ENCODE measurements at places on chromosomes 5 and 9. TPM values are rescaled to one million over a fixed set of nuclear protein-coding genes. Genes with fewer than 3 reads are reported as not detected.

DNA sequence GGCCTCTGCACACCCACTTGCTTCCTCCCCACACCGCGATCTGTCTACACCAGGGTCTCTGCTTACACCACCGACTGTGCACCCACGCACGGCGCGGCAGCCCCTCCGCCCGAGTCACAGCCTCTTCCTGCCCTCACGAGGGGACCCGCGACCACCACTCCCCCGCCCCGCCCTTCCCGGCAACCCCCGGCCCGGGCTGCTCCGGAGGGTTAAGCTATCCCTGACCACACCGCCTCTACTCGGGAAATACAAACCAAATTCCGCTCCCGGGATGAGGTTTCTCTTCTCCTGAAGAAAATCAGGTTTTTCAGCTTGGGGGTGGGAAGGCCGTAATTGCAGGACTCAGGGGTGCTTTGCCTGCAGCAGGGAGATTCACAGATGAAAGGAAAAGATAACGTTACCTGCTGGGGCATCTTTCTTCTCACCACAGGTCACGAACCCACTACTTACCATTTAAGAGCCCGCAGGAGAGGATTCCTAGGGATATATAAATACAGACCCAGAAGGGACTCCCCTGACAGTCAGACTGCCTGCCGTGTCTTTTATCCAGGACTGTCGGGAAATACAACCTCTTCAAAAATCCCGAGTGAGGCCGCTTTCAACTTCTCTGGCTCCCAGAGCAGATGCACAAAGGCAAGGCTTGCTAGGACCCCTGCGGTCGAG lies 63.5 kb downstream of the ROR2 start:
- peak; percentile 75 for DNase-seq

The BTNL3 gene
- polyA plus RNA-seq: 0.30 TPM

DNA sequence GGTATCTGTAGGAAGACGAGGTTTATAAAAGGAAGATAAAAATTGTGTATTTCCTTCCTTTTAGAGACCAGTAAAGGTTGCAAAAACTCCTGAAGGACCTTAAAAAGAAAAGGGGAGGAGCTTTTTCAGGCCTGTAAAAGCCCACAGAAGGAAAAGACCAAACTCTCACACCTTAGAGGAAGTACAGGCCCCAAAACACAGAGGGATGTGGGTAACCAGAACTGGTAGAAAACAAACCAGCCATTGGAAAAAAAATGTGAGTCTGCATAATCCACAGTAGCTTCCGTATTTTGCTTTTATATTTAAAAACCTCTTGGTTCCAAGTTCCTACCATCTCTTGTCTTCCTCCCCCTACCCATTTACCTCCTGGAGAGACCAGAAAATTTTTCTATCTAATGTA lies 8.5 kb downstream of the GIN1 start:
- no peak for DNase-seq

The PDCD1LG2 gene
- polyA plus RNA-seq: 1.5 TPM

- DNase-seq: peak; percentile 55
Measured at GRCh38 chr9:119289740-119290433, 79.3 kb downstream of the BRINP1 start.

- DNase-seq: no peak
Measured at GRCh38 chr5:135255461-135256178, 143.4 kb downstream of the MACROH2A1 start.

DNA sequence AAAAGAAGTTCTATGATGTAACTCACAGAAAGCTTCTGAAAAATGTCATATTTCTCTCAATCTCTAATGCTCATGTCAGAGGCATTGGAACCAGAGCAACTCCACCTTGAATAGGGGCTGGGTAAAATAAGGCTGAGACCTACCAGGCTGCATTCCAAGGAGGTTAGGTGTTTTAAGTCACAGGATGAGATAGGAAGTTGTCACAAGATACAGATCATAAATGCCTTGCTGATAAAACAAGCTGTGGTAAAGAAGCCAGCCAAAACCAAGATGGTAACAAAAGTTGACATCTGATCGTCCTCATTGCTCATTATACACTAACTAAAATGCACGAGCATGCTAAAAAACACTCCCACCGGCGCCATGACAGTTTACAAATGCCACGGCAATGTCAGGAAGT lies 411.1 kb upstream of the GRIA1 start:
- no peak for DNase-seq

DNA sequence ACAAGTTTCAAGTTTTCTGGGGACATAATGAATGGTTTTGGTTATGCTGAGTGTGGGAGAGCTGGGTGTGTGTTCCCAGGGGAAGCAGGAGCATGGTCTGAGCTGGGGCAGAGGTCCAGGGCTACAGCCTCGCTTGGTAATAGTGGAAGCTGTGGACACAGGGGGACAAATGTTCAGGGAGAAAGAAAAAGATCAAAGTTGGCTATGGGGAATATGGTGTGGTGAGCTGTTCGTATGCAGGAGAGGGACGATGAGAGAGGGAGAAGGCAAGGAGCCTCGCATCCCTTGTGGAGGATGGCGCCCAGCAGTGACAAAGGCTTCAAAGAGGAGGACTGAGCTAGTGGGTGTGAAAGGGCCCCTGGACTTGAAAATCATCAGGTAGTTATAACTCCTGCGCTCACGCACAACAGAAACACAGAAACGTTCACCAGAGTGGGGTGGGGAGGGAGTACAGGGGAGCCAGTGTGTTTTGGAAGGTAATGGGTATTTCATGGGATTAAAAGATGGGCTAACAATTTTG lies 77.2 kb downstream of the TENT4A start:
- no peak for DNase-seq

The F2R gene
- 14.6 TPM for polyA plus RNA-seq

DNA sequence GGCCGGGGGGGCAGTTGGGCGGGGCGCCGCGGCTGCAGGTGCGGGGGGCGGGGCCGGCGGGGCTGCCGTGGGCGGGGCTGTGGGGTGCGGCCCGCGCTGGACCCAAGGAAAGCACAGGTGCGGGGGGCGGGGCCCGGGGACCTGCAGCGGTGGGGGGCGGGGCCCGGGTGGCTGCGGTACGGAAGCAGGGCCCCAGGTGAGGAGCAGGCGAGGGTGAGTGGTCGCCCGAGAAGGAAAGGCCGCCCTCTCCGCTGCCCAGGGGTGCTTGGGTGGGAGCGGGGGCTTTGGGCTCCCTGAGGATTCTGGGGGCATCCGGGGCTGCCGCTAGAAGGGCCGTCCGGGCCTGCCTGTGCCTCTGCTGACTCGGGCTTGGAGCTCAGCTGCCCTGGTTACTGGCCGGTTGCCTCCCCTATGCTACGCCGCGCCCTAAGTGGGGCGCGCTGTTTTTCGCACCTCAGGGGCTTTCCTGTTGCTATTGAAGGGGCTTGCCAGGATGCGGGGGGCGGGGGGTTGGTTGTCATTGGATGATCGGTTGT lies 767 bp downstream of the RALGPS1 start:
- DNase-seq: peak; percentile 79

The SLCO6A1 gene
- polyA plus RNA-seq: not detected

The LOX gene
- polyA plus RNA-seq: 3.4 TPM

DNA sequence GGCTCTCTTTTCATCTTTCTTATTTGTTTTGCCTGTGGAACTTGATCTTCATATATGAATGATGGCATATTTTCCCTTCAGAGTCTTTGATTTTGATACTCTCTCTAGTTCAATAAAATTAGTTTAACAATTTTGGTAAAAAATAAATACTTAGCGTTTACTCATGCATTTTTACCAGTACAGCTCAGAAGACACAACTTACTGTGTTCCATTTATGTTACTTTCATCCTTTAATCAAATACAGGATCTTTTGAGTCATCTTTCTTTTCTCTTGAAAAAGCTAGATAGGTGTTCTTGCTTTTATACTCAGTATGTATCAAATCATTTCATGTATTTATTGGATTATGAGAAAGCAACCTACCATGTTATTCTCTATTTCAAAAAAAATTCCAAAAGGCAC lies 47.1 kb upstream of the RICTOR start:
- no peak for DNase-seq

DNA sequence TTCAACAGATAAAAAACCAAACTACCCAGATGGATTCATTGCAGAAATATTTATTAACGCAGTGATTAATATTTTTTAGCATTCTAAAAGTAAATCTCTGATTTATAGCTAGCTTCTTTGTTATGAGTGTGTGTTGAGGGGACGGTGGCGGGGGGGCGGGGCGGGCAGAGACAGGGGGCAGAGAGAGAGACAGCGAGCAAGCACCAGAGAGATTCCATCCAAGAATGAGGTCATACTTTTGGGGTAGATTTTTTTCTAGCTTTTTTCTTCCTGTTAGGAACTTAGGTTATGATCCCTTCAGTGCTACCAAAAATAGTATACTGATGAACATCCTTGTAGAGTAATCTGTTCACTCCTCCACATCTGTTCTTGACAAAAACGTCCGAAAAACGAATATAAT lies 500 bp upstream of the ZNF883 start:
- DNase-seq: no peak

DNA sequence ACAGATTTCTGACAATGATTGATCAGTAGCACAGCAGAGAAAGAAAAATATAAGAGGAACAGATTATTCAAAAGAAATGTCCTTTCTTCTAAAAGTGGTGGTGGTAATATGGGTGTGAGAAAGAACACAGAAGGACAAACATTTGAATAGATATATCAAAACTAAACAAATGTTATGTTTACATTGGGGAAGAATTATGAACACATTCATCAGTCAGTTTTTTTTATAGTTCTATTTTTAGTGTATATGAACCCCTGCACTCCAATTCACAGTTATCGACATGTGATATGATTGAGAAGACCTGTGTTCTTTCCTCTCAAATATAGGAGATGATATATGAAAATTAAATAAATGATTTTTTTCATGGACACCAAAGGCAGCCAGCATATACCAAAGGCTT lies 128.6 kb downstream of the NNT start:
- no peak for DNase-seq

DNA sequence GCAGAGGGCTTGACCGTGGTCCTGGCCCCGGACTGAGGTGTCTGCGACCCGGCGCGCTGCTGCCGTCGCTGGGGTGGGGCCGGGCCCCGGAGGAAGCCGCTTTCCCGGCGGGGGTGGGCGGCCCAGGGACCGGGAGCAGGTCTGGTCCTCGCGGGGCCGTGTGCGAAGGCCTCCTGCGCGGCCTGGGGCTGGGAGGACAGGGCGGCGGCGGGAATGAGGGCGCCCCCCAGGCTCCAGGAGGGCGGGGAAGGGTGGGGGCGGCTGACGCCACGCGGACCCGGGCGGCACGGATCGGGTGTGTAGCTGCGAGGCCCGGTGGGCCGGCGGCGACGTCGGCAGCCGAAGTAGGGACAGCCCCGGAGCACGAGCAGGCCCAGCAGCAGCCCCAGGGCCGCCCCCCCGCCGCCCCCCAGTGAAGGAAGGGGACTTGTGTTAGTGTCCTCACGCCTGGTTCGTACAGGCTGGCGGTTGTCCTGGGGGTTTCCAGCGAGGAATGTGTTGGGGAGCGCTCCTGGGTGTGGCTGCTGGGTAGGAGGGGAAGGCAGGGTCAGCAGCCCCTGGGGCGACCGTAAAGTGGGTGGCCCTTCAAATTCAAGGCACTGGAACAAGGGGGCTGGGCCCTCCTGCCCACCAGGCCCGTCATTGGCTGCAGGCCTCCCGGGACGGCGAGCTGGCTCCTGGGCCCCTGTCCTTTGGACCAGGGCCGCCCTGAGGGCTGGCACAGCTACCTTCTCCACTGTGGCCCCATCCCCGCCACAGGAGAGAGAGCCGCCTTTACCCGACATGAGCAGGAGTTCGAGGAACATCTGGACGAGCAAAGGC lies 597 bp upstream of the TMEM250 start:
- peak; percentile 86 for DNase-seq

- DNase-seq: no peak
Measured at GRCh38 chr5:38045446-38045845, 205.6 kb upstream of the GDNF start.

DNA sequence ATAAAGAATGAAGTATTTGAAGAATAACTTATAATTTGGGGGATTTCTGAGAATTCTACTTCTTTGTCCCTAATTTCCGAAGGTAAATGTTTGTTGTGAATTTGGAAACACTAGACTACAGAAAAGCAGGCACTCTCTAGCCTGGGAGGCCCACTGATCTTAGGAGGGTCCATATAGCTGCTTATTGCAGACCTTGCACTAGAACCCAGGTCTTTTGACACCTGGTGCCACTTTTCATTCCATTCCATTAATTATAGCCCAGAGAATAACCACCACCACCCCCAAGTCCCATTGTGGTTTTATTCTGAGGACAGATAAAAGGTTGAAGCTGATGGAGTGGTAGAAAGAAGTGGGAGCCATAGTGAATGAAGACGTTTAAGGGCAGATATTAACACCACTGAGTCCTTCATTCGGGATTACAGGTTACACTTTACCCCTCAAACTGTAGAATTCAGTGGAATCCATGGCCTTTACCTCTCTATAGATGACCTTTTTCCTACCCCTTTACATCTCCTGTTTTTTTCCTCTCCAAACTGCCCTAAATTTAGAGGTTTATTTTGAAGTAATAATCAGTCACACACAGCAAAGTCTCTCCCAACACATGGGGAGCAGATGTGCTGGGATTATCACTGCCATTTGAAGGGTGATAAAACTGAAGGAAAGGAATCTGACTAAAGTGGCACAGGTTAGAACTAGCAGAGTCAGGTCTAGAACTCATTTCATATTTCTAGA lies 12.0 kb upstream of the PSMD5 start:
- DNase-seq: no peak

The ADAMTS16 gene
- polyA plus RNA-seq: 5.6 TPM

DNA sequence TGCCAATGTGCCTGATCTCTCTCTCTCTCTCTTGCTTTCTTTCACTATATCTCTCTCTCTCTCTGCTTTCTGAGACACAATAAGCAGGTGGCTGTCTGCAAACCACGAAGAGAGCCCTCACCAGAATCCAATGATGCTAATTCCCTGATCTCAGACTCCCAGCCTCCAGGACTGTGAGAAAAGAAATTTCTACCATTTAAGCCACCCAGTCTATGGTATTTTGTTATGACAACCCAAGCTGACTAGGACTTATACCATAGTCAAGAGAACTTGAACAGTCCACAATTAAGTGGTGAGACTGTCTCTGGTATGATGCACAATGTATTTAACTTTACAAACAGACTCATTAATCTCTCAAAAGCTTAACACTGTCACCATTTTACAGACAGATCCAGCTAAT lies 67.0 kb downstream of the NFIB start:
- no peak for DNase-seq

DNA sequence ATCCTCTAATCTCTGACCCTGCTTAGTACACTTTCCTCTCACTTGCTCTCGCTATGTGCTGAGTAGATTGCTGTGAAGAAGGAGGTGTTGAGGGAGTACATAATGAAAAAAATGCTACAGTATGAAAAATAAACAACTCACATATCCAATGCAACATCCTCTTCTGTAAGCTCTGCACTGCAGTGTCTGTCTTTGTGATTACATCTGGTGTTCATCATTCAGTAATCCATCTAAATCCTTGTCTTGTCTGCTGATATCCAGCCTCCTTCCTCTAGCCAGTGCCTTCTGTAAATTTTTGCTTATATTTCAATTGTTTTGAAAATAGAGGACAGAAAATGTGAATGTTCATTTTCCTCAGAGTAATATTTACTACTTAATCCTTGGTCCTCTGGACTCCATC lies 57.4 kb upstream of the CDH12 start:
- no peak for DNase-seq

All from kidney (tissue), 22 donors.